Stimulated activated CD8-positive, alpha-beta memory T cell treated with anti-CD3 and anti-CD28 coated beads, Interleukin-7, amount 100 ng/mL, for 4 hours (primary cell): ENCODE measurements at places on chromosomes 4 and X.

- DNase-seq = no peak
Observed at GRCh38 chrX:43375136-43375535, 281.0 kb upstream of the MAOA start.

- DNase-seq = no peak
Observed at GRCh38 chr4:137541876-137542646, 9.8 kb upstream of the PCDH18 start.

- no peak for DNase-seq
Observed at GRCh38 chrX:29155286-29155685, 568.0 kb downstream of the IL1RAPL1 start.

DNA sequence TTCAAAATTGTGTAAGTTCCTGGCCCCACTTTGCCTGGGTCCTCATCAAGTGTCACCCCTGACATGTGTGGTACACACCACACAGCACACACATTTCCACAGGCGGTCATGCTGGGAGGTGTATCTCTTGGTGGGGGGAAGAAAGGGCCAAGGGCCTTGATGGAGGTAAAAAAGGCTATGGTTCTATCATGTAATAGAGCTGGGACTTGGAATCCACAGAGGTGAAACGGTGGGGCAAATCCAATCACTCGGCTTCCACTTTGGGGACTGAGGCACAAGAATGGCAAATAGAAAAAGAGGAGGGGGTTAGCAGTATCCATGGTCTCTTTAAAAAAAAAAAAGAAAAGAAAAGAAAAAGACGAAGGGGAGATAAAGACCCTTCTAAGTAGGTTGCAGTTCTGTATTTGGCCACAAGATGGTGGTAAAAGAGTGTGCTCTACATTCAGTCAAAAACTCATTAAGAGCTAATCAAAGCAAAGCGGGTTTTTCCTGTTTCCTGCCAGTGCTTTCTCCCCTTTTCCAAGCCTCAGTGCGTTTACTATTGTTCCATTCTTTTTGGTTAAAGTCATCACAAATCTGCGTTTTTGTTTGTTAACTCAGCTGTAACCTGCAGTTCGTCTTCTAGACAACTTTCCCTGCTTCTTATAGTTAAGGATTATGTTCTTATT, 37.0 kb upstream of the ATP6AP2 start:
- DNase-seq = no peak
